Bronchial epithelial cell (primary cell): ENCODE measurements at places on chromosomes 3 and 15. TPM values are rescaled to one million over a fixed set of nuclear protein-coding genes. Genes with fewer than 3 reads are reported as not detected.

DNA sequence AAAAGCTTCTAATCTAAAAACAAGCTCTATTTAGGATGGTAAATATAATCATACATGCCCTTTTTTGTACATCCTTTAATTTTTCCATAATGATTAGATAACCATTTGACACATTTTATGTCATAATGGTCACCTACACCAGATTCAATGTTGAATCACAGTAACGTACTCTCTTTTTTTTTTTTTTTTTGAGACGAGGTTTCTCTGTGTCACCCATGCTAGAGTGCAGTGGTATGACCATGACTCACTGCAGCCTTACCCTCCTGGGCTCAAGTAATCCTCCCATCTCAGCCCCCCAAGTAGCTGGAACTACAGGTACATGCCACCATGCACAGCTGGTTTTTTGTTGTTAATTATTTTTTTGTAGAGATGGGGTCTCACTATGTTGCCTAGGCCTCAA is 49.2 kb downstream of the PROS1 start:
- DNase-seq, result no peak

- DNase-seq, result no peak
Measured at GRCh38 chr3:127206611-127207516, 13.9 kb downstream of the PRR23E start.

DNA sequence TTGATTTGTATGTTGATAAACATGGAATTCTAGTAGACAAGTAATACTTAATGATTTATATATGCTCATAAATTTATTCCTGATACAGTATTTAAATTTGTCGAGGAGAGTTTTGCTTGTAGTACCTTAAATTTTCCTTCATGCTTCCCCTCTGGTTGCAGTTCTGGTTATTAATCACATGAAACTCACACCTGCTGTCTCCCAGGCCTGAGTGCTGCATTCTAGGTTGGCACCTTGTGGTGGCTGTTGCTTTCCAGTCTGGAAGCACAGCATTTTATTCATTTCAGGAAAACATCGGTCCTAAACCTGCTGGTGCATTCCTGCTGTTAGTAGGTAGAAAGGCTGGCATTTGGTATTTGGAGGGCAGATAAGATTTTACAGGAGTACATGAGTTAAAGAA is 44.9 kb downstream of the ATP1B3 start:
- no peak for DNase-seq

DNA sequence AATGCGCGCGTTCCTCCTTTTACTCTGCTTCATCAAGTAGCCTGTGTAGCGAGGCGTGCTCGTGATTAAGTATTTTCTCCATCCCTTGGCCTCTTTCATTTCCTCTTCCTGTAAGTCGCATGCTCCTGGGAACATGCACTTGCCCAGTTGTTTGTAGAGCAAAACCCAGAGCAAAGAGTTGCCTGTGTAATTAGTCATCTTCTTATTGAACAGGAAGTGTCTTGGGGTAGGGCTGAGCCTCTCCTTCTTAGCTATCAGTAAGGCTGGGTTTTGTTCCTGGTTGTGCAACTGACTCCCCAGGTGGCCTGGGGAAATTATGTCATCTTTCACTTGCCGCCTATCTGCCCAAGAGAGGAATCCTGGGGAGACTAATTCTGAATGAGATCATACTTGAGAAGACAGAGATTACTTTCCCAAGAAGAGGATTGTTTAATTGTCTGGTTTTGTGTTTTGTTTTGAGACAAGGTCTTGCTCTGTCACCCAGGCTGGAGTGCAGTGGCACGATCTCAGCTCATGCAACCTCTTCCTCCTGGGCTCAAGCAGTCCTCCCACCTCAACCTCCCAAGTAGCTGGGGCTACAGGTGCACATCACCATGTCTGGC is 14.9 kb downstream of the LIPH start:
- peak; percentile 100 for DNase-seq

DNA sequence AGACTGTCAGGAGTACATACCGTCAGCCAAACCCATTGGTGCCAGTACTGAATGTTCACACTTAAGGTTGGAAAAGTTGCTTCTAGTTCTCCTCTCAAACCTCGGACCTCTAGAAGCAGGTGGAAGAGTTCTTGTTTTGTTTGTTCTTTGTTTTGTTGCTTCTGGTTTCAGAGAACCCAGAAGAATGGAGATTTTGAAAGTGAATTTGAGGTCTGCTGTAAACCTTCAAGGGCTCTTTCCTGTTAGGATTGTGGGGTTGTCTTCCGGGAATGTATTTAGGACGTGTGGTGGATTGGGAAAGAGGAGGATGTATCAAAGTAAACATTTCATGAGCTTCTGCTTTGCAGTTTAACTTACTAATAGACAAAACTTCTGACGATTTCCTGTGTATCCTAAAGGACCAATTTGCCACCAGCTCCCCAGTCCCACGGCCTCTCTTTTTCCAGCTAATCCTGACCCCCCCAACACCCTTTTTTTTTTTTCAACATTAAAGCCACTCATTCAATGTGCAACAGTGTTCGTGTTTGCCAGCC is 50.3 kb downstream of the FILIP1L start:
- no peak for DNase-seq

DNA sequence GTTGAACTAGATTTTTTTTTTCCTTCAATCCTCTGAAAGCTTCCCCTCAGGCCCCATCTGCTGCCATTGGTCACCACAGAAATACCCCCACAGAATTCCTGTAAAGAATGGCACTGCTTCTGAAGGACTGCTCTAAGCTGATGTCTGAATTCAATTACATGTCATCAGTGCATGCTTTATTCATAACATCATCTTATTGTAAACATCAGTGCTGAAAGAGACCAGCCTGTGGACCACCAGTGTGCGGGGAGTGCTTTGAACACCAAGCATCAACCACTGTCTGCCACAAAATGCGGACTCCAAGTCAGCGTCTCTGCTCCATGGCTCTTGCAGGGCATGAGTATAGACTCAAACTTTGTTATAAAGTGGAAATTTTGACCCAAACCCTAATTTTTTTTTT is 11.6 kb downstream of the PHLDB2 start:
- no peak for DNase-seq

DNA sequence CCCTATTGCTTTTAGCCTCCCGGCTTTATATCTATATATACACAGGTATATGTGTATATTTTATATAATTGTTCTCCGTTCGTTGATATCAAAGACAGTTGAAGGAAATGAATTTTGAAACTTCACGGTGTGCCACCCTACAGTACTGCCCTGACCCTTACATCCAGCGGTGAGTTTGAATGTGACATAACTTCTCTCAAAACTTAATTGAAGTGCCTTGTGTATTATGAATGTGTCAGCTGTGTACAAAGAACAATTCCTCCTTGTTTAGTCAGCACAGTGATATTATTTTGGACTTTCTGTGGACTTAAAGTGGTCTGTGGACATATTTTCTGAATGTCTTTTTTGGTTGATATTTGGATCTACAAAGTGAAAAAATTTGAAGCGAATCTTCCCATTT is 220 bp downstream of the TP63 start:
- DNase-seq, result no peak

- no peak for DNase-seq
Measured at GRCh38 chr3:141524988-141525387, 38.2 kb downstream of the RASA2 start.

GHSR gene
- total RNA-seq, result not detected in 2 replicates

CRYBG3 gene
- 13.4 and 17.7 TPM in 2 replicates for total RNA-seq

PRR23B gene
- total RNA-seq, result not detected in 2 replicates

MESP1 gene
- 0.26 and 1.4 TPM in 2 replicates for total RNA-seq

CLDN1 gene
- 26.6 and 73.2 TPM in 2 replicates for total RNA-seq

PLA2G4E gene
- total RNA-seq, result under 0.01 and 1.4 TPM in 2 replicates

LRRN1 gene
- total RNA-seq, result 0.26 TPM in 2 replicates

TMCO5A gene
- not detected in 2 replicates for total RNA-seq
